GM12878 (cell line): ENCODE measurements at places on chromosomes 6 and 20. TPM values are rescaled to one million over a fixed set of nuclear protein-coding genes. Genes with fewer than 3 reads are reported as not detected.
A peak's percentile ranks its signal among the peaks of the same experiment; 100 is the strongest.

Gene ARFGEF3
- 0.03 and 0.08 TPM in 2 replicates for total RNA-seq

Gene APOM
- total RNA-seq = 3.8 and 4.1 TPM in 2 replicates

Gene GPR6
- not detected in 2 replicates for total RNA-seq

Gene SLC35D3
- not detected in 2 replicates for total RNA-seq

Gene HSD17B8
- total RNA-seq = 23.8 and 30.8 TPM in 2 replicates

Gene ZBTB46
- total RNA-seq = 0.92 and 1.0 TPM in 2 replicates

Gene FAM83D
- 16.6 and 18.2 TPM in 2 replicates for total RNA-seq

Gene TRIM38
- total RNA-seq = 12.3 and 13.0 TPM in 2 replicates

DNA sequence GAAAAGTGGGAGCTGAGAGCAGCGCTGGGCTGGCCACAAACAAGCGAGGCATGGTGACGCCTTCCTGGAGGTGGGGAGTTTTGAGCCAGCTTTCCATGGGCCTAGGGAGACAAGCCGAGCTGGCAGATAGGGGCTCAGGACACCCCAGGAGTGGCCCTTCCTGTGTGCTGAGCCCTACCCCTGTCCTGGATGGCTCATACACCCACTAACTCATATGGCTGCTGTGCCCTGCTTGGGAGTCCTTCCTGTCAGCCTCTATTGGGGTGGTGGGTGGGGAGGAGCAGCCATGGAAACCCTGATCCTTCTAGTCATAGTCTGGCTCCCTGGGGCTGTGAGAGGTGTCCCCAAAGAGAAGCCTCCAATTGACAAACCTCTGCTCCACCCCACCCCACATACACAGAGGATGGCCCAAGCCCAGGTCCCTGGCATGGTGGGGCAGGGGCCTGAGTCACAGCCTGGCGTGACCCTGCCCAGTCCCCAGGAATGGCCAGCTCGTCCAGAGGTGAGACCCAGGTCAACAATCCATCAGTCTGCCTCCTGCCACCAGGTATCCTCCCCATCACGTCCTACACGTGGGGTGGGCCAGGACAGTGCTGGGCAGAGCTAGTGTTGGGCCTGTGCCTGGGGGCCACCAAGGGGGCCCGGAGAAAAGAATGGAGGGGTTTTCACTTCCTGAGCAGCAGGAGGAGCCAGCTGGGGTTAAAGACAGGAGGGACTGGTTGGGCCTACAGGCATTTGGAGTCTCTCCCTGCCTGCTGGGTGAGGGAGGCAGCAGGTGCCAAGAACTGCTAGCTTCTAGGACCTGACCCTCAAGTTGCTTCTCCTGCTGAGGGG, 52.2 kb downstream of the MRPL14 start:
- DNase-seq = no peak

DNA sequence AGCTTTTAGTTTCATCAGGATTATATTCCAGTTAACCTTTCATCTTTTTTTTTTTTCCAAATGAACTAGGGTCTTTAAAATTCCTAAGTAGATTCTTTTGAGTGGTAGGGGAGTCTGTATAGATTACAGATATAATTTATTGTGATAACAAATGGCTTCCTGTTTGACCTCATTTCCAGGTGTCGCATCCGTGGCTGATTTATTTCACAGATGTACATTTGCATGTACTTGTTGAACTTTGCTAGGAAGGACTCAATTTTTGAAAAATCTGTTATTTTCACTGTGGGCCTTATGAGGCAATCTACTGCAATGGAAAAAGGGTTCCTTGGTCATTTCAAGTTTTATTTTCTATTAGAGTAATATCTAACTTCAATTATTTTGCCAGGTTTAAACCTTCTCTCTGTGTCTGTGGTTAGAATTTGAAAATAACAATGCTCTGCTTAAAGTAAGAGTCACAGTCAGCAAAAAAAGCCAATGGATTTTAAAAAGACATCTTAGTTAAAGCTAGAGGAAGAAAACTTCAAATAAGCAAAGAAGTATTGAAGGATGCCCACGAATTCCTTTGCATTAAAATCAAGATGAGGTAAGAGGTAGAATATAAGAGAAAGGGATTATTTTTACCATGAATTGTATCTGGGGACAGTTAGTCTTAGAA, 57.9 kb downstream of the SAMD5 start:
- DNase-seq = no peak

DNA sequence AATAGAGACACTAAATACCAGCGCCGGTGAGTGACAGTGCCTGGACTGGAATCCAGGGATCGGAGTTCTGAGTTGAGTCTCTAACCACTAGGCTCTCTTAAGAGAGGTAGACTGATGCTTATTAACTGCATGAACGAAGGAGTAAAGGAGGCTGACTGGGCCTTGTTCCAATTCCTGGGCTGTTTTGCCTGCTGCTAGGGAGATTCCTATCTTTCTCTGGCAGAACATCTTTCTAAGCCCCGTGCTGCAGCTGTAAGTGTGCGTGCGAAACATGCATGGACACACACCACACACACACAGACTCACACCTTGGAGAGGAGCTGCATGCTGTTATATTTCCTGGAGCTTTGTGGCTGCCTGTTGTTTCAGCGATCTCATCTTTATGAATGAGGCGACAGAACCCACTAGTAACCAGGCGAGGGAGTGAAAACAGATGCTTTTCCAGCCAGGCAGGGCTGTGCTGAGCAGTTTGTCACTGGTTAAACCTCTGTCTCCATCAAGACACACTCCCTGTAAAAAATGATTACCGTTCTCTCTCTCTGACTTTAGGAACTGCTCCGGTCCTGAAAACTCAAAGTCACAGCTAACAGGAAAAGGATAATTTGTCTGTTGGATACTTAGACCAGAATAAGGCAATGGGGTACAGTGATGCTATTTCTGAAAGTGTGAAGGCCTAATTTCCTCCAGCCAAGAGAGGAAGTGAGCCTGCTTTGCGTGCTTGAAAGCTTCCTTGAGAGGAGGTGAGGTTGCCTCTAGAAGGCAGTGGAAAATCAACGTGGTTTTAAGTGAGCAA, 157.4 kb upstream of the ZNF217 start:
- DNase-seq = peak; percentile 69

- no peak for DNase-seq
Observed at GRCh38 chr6:26214803-26215584, 127.8 kb downstream of the HFE start.

GRCh38 chr6:12450467-12450866, 160.3 kb downstream of the EDN1 start:
- no peak for DNase-seq

GRCh38 chr6:154343473-154344308, 12.9 kb downstream of the IPCEF1 start:
- no peak for DNase-seq

GRCh38 chr20:38402816-38403215, 32.3 kb downstream of the SNHG17 start:
- no peak for DNase-seq

DNA sequence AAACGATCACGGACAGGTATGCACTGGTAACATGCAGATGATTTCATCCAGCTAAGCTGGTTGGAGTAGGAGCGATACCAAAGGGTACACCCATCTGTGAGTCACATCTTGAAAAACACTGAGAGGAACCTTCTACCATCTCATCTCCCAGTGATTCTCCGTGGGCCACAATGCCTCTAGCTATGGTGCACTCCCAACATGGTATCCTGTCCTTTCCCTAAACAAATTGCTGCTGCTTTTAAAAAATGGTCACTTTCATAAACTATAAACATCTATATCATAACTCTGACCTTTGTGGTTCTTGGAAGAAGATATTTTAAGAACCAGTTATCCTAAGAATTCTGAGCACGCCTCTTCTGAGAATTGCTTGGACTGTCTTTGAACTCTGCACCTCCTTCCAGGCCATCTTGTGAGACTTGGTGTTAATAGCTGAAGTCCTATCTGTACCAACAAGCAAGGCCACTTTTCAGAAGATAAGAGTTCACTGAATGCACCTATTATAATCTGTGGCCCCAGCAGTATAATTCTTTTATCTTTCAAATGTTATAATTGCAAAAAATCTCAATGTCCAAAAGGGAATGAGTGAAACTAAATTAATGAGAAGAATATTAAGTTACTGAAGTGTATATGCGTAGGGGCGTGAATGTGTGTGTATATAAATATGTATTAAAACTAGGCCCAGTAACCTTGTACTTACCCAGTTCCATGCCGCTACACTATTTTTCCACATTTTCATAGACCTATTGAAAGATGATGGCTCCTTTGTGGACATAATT, 70.5 kb upstream of the TPD52L1 start:
- DNase-seq = no peak

DNA sequence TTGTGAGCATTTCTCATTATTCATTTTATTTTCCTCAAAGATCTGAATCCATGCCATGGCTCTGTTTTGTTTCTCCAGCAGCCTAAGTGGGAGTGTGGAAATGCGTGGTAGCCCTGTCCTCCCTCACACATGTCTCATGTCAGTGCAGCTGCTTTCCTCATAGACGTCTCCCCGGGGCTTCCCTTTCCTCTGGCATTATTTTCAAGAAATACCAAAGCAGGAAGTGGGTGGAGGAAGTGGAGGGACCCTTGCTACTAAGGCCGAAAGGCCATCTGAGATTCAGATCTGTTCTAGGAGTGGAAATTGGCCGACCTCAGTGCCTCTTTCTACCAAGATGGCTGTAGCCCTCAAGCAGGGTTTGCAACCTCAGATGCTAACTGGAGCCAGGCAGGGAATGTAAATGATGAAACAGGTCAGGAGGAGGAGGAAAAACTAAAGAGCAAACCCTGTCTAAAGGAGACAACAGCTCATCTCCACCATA, 420.9 kb upstream of the PLCB4 start:
- DNase-seq = no peak

DNA sequence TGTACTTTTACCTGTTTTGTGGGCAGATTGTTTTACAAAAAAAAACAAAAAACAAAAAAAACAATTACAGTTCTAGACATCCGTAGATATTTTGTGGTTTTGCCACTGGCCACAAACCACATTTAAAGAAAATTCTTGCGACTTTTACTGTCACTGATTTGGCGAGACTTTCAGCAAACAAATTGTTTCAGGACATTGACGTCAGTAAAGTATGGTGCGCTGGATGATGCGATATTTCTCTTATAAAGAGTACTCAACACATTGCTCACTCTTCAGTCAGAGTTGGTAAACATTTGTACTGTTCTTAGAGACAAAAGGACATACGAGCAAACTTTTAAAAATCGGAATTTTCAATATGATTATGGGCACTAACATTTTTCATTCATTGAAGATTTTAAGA, 229.8 kb downstream of the HAO1 start:
- no peak for DNase-seq

DNA sequence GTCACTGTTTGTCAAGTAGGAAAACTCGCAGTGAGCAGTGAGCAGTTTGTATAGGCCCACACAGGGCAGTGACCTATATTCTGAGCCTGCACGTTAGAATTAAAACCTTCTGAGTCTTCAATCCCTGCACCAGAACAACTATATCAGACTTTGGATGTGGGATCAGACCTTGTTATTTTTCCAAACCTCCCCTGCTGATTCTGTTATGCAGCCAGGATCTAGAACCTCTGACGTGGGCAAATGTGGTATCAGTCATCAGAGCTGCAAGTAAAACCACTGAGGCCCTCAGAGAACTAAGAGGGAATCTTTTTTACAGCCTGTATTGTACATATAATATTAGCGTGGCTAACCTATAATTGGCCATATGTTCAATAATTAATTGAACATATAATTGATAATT, 32.0 kb upstream of the AKAP7 start:
- no peak for DNase-seq

DNA sequence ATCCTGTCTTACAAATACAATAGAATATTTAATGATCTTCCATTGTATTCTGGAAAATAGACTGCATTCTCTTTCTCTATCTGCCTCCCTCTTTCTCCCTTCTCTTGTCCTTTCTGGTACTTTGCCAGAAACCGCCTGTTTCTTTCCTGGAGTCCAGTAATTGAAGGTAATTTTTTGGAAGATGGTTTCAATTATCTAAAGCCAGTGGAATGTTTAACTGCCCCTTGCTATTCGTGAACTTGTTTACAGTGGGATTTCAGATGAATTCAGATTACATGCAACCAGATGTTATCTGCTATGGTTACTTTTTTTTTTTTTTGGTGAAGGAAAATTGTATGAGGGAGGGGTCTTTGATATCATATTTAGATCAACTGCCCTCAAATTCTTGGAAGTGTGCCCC, 655.5 kb upstream of the FLRT3 start:
- no peak for DNase-seq

DNA sequence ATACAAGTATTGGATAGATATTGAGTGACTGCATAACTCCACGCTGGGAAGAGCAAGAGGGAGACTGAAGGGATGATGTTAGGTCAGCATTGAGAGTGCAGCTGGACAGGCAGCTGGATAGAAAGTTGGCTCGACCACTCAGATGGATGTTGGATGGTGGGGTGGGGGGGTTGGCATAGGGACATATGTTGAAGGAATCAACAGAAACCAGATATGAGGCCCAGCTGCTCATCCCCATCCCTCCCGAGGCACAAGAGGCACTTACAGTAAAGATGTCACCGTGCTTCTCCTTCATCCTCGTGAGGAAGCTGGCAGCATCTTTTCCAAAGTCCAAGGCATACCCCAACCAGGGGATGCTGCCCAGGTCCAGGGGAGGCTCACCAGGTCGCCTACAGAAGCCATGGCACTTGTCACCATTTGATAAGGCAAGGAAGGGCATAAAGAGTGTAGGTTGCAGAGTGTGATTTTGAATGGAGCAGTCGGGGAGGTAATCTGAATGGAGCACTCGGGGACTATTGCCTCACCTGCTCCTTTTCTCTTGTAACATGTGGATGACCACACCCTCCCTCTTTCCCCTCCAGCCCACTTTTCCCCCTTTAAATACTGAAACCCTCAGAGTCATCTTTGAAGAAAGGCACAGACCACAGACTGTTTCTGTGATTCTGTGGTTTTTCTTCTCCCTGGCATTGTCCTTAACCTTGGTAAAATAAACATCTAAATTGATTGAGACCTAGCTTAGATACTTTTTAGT, 18.0 kb downstream of the PTGIS start:
- no peak for DNase-seq

DNA sequence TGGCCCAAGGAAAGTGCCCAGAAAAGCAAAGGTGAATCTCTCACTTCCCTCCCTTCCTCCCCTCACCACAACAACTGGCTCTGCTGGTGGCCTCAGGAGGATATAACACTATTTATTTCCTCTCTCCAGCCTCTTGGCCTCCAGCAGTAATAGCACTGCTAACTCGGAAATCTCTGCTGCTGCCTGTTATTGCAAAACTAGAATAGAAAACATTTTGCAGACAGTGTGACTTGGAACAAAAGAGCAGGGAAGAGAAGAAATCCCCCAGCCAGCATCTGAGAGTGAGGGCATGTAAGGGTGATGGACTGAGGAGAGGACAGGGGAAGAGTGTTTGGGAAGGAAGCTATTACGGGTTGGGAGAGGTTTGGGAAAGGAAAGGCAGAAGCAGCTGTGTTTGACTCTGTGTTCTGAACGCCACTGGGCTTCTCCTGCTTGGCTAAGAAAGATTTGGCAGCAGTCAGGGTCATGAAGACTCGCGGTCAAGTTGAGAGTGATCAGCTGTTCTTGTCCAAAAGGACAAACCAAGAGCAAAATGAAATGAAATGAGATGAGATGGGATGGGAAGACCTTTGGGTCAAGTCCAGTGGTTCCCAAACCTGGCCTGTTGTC, 81.0 kb upstream of the SNX9 start:
- DNase-seq = no peak

DNA sequence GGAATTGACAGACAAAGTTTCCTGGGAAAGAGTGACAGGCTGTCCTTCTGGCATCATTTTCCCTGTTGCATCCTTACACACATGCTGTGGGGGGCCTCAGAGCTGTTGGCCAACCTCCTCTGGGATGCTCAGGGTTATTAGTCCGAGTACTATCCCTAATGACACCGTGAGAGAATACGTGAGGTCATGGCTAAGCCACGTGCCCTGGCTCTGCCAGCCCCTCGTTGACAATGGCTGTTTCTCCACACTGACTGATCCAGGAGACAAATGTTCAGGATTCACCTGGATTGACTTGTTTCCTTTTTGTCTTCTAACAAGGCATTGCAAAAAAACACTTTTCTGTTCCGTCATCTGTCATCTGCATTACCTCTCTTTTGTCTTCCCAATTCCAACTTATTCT, 604.6 kb downstream of the TFAP2A start:
- no peak for DNase-seq
